ENCODE measurements at places on chromosomes 2 and 18.

GRCh38 chr2:7167801-7168411 is 250.7 kb downstream of the RNF144A start:
- no peak for DNase-seq

DNA sequence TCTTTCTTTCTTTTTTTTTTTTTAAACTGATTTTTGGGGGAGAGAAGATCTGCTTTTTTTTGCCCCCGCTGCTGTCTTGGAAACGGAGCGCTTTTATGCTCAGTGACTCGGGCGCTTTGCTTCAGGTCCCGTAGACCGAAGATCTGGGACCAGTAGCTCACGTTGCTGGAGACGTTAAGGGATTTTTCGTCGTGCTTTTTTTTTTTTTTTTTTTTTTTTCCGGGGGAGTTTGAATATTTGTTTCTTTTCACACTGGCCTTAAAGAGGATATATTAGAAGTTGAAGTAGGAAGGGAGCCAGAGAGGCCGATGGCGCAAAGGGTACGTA is 587 bp downstream of the MEIS1 start:
- DNase-seq, result no peak

DNA sequence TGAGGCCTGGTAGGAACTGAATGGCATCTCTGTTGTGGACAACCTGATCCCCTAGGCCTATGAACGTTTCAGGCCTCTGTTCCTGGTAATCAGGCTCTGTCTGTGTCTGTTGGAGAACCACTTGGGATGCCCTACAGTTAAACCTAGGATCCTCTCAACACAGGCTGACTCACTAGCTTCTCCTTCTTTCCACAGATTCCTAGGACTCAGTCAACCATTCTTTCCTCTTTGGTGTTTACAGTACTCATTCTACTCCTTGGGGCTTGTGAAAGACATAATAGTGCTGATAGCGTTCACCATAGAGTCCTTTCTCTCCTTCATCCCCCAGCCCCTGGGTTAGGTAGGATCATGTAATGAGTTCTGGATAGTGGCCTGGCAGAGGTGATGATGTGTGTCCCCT is 544.3 kb downstream of the METTL4 start:
- DNase-seq, result no peak

- DNase-seq, result no peak
Observed at GRCh38 chr2:73850009-73850408, 21.2 kb downstream of the STAMBP start.

Data from stimulated activated CD4-positive, alpha-beta T cell treated with anti-CD3 and anti-CD28 coated beads, Interleukin-4, amount 100 ng/mL, for 4 hours (primary cell).